ENCODE measurements at places on chromosomes 1 and 21.
A peak's percentile ranks its signal among the peaks of the same experiment; 100 is the strongest.

GRCh38 chr21:46002841-46003574 lies 21.4 kb downstream of the COL6A1 start:
- no peak for DNase-seq

- DNase-seq, result peak; percentile 9
These were observed 116.1 kb downstream of the SPATA17 start for GRCh38 chr1:217747156-217747769.

- no peak for DNase-seq
These were observed 216.9 kb downstream of the MATN1 start for GRCh38 chr1:30506291-30507015.

DNA sequence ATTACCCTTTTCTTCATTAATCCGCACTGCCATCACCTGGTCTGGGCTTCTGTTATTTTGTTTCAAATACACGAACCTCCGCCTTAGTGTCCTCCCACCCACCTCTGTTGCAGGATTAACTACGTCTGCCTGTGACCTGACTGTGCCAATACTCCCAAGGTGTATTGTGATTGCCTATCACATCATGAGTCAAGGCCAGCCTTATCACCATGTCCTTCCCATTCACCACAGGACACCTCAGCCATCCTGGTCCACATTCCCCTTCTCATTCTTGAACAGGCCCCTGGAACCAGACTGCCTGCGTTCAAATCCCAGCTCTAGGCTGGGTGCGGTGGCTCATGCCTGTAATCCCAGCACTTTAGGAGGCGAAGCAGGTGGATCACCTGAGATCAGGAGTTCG lies 14.4 kb downstream of the F11R start:
- no peak for DNase-seq

DNA sequence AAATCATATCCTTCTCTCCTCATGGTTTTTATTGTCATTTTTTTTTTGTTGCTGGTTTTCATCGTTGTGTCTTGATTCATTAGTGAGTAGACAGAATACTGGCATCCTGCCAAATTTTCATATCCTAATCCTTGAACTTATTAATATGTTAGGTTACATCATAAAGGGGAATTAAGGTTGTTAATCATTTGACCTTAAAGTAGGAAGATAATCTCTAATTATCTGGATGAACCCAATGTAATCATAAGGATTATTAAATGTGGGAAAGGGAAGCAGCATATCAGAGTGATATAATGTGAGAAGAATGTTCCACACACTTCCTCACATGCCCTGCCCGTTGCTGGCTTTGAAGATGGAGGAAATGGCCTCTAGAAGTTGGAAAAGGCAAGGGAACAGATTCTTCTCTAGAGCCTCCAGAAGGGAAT lies 299.7 kb downstream of the HMCN1 start:
- DNase-seq, result no peak

DNA sequence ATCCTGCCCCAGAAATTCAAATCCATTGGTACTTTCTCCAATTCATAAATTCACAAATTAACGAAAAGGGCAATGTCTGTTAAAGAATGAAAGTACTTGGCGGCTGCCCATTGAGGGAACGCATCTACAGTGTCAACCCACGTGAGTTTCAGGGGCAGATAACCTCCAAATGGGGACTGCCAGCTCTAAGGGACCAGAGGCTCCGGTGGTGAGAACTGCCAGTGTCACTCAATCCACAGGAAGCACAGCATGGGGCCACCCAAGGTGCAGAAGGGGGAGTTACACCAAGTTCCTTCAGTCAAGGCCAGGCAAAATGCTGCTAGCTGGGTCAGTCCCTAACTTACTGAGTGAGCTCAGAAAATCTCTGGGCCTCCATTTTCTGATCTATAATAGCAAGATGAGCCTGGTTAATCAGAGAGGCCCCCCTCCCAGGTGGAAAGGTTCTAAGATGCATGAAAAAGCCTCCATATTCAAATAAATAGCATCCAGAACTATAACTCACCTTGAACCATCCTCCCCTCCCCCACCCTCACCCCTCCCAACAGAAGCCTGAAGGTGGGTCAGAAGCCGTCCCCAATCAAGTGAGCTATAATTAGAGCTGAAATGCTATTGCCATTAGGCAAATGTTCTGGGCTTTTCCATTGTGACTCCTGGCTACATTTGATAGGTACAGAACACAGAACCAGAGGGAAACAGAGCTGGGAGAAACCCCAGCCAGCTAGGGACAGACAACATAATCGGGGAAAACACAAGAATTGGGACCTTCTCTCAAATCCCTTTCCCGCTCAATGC lies 41.7 kb downstream of the LRP8 start:
- no peak for DNase-seq

GRCh38 chr1:116825720-116826438 lies 71.6 kb downstream of the CD2 start:
- no peak for DNase-seq

DNA sequence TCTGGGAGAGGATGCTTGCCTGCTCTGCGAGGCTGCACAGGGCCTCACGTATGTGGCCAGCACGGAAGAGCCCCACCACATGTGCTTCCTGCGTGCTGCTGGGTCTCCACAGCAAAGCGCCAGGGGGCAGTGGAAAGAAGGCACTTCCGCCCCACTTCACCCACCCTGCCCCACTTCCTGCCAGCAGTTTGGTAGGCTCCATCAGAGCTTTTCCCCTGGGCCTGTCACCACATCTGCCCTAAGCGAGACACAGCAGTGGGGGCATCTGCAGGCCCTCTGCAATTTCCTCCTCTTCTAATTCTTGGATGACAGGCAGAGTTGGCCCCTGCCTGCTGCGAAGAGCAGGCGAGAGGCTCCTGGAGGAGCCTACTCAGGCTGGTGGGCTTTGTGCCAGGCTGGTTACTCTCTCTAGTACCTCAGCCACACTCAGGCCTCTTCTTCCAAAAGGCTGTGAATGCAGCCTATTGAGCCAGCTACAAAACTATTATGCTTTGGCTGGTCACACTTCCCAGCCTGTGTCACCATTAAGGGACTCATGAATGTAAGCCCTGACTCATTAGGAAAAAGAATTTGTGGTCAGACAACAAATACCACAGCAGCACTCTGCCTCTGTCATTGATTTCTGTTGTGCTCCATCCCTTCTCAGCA lies 25.0 kb downstream of the CD244 start:
- DNase-seq, result no peak

DNA sequence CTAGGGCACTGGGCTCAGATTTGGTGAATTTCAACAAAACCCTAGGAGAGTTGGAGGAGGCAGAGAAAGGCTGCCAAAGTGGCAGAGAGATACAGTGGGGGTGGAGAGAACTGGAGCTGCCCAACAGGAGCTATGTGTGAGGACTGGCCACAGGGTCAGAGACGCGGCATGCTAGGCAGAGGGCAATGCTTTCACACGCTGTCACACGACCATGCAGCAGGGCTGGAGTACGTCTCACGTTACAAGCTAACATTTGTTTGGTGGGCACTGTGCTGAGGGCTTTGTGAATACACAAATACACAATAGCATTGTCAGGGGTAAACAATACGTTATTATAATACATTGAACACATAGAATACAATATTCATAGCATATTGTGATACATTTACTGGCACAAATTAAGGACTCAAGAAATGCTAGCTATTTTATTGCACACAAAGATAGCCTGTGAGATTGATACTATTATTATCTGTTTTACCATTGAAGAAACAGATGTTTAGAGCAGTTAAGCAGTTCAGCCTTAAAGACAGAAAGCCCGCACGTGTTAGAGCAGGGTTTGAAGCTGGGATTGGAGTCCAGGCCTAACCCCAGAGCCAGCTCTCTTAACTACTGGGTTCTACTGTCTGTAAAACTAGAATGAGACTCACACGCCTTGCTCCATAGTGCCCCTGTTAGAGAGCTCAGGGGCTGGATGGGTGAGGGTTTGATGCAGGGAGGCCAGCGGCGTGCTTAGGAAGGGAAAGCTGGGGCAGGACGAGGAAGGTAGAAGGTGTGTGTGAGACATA lies 4.5 kb downstream of the RAB7B start:
- DNase-seq, result no peak

GRCh38 chr1:193785850-193786420 lies 599.5 kb upstream of the B3GALT2 start:
- DNase-seq, result no peak

GRCh38 chr1:10489291-10490055 lies 14.7 kb downstream of the PEX14 start:
- DNase-seq, result no peak

DNA sequence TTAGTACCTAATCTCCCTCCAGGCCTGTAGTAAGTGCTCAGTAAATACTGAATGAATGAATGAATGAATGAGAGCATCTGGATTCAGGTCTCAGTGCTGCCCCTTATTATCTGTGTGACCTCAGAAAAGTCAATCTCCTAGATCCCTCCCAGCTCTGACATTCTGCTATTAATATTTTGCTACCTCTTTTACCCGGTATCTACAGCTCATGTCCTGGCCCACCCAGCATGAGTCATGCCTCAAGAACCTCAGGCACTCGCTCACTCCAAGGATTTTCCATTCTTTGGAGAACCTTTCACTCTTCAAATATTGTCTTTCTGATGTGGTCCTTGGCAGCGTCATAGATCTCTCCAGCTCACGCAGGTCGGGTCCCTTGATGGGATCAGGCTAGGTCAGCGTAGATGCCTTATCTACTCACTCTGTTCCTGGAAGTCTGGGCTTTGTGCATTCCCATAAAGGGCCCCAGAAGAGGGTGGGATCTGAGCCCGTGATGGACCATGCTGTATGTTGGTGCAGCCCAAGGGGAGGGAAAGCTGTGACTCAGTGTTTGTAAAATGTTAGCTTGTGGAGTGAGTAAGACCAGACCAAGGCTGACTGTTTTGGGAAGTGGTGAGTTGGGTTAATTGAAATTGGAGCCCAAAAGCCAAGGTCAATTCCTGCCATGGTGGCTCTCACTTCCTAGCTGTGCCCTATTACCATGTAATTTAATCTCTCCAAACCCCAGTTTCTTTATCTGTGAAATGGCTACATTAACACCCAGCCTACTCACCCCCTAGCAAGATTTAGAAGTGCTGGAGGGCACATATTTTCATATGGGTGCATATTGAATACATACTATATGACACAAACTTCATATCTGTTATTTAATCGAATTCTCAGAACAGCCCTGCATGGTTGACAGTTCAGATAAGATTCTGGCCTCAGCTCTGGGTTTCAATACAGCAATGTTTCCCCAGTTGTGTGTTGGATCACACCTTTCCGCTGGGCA lies 214.1 kb upstream of the USP24 start:
- DNase-seq, result no peak

- DNase-seq, result no peak
These were observed 885.7 kb downstream of the PLA2G4A start for GRCh38 chr1:187714470-187714869.

GRCh38 chr1:36175137-36176095 lies 19.5 kb downstream of the MAP7D1 start:
- no peak for DNase-seq

GRCh38 chr1:234545517-234546386 lies 64.2 kb downstream of the IRF2BP2 start:
- no peak for DNase-seq

- DNase-seq, result no peak
These were observed 8.9 kb upstream of the C1orf174 start for GRCh38 chr1:3908886-3909517.

DNA sequence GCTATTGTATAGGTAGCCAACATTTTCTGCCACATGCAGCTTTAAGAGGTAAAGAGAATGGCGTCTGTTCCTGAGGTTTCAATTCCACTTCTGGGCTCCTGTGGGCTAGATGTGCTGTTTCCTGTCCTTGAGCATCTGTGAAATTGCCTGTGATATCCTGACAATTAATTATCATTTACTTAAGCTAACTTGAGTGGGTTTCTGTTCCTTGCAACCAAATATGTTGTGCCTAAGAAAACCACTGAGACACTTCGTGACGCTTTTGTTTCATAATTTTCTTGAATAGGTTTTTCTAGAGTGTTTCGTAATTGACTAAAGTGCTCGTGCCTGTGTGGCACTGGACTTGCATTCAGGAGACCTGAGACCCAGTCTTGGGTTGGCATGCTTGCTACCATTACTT lies 127.3 kb upstream of the POU3F1 start:
- peak; percentile 13 for DNase-seq

GRCh38 chr1:235984041-235984825 lies 80.7 kb downstream of the NID1 start:
- peak; percentile 91 for DNase-seq

- DNase-seq, result no peak
These were observed 15.9 kb downstream of the SAMD11 start for GRCh38 chr1:939511-940106.

DNA sequence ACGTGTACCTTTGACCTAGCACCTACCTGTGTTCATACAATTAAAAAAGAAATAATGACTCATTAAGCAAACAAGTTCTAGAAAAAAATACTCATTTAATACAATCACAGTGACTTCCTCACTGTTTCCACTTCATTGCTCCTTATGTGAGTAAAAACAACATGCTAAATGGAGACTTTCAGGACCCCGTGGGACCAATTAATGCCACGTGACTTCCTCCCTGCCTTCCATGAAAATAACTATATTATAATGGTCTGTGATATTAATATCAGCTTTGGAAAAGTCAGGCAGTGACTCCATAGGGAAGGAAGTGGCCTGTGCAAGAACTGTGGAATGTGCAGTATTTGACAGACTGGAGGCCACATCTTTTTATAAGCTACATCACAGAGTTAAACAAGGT lies 337.8 kb downstream of the HLX start:
- no peak for DNase-seq

DNA sequence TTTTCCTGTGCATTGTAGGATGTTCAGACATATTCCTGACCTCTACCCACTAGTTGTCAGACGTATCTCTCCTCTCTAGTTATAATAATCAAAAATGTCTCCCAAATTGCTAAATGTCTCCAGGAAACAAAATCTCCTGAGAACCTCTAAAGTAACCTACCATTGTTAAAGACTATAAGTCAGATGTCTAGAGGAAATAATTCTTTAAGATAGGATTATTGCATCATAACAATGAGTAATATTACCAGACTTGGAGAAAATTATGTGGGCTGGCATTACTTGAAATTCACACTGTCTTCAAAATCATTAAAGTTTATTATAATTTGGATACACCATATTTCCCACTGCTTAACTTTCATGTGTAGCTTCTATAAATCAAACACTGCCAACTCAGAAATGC lies 643.0 kb upstream of the ADGRL2 start:
- no peak for DNase-seq

- DNase-seq, result no peak
These were observed 338.8 kb upstream of the VAMP3 start for GRCh38 chr1:7432102-7432899.

DNA sequence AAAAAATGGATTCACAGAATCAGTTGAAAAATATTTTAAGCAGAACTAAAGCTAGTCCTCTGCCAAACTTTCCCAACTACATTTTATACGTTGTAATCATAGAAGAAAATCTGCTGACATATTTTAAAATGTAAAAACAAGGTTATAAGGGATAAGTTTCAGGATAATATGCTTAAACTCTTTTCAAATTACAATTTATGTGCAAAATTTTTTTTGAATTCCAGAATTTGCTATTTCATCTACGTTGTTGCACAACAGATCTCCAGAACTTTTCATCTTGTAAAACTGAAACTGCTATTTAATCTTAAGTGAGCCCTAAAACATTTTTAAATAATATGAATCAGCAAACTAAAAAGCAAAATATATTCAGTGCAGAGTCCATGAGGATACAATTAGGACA lies 5.9 kb downstream of the EDEM3 start:
- no peak for DNase-seq

GRCh38 chr1:66359269-66359668 lies 174.7 kb upstream of the SGIP1 start:
- no peak for DNase-seq

GRCh38 chr1:213530611-213531320 lies 457.0 kb upstream of the PROX1 start:
- no peak for DNase-seq
